GM19239 (cell line): ENCODE measurements at places on chromosomes 11 and 22.

DNA sequence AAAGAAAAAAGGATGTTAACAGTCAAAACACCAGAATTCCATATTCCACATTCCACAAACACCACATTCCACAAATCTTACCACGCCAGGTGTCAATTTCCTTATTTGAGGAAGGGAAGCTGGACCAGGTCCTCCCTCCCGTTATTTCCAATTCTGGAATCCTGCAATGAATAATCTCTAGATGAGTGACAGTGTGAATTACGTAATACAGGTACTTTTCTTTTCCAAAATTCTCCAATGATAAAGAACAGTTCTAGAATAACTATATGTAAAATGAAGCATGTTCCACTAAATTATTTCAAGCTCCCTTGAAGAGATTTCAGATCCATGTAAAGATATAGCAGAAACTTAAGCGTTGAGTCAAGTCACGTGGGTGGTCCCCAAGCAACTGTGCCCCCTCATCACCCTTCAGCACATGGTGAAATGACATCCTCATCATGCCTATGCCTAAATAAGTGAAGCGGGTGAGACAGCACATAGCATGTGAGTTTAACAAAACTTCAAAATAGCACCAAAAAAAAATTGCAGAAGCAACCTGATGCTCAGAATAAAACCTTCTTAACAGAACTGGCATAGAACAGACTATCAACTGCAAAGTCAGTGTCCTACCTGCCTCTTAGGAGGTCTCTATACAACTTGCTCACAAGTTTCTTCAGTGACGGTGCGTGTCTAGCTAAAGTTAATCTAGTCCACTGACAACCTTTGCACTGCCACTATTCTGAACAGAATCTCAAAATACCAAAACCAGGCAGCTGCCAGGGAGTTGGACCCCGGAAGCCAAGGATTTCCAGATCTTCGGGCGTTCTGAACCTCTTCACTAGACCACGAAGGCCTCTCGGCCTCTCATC is 876 bp downstream of the NFRKB start:
- DNase-seq, result peak; percentile 25

DNA sequence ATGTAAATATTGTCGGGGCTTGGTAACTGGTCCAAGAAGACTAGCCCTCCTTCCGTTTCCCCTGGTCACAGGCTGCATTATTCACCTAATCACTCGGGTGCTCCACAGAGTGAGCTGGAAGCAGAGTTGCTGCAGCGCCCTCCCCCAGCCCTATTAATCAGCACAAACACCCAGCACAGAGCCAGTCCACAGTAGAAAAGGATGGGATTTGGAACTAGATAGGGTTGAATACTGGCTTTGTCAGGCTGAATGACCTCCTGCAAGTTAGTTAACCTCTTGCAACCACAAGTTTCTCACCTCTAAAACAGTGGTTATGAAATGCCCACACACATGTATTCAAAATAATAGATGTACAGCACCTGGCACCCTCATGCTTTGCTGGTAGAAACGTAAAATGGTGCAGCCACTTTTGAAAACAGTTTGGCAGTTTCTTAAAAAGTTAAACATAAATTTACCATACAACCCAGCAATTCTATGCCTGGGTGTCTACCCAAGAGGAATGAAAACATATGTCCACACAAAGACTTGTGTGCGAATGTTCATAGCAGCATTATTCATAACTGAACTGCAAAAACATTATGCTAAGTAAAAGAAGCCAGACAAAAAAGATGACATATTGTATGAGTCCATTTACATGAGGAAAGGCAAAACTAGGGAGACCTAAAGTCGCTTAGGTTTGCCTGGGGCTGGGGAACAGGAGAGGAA is 31.7 kb upstream of the APLP2 start:
- DNase-seq, result no peak

DNA sequence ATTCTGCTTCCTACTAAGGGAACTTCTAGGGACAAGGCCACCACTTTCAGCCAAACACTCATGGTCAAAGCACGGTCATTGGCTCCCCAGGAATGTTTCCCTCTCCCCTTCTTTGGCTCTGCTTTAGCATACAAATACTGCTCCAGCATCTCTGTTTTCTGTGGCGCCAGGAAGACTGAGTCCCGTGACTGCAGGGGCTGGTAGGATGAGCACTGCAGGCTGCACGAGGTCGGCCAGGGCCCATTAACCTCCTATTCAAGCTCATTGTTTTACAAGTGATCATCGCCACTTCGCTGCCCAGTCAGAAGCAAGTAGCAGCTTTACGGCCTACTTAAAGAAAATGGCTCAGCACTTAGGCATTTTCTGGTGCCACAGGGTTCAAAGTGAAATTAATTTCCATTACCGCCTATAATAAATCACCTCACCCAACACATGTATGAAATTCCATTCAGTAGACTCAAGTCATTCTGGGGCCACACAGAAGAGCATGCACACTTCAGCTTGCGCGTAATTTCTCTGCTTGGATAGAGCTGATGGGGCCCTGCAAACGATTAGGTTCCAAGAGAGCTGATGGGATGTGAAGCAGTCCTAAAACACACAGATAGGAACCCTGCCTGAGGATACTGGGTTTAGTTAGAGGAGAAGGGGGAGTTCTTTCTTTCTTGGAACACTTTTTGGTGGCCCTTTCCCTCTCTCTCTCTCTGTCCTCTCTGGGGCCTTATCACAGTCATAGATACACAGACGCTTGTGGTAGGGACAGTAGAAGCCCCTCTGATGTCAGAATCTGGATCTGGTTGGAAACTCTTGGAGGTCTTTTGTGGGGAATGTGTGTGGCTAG is 173.7 kb downstream of the KIF18A start:
- DNase-seq, result no peak

DNA sequence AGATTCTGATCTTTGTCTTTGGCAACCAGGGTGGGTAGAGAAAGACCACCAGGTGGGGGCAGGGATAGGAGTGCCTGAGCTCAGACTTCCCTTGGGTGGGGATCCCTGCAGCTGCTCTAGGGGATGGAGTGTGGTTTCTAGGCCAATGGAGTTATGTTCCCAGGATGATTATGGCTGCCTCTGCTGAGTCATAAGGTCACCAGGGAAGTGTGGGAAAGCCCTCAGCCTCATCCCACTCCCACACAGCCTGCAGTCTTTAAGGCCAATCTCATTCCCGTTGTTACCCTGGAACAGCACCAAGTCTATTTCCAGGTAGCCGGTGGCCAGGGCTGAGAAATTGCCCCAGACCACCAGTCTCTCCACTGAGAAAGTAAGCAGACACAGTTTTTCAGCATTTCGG is 2269.3 kb upstream of the RAG2 start:
- no peak for DNase-seq

DNA sequence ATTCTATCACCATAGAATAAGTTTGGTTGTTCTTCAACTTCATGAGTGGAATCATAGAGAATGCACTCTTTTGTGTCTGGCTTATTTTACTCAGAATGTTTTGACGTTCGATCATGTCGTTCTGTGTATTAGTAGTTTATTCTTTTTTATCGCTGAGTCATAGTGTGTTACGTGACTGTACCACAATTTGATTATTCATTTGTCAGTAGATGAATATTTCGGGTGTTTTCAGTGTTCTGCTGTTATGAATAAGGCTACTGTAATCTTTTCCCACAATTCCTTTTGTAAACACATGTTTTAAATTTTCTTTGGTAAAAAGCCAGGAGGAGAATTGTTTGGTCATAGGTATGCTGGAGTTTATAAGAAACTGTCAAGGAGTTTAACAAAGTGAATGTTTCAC is 279.9 kb upstream of the B3GAT1 start:
- DNase-seq, result no peak

GRCh38 chr11:131839326-131839725 is 468.9 kb downstream of the NTM start:
- DNase-seq, result no peak

DNA sequence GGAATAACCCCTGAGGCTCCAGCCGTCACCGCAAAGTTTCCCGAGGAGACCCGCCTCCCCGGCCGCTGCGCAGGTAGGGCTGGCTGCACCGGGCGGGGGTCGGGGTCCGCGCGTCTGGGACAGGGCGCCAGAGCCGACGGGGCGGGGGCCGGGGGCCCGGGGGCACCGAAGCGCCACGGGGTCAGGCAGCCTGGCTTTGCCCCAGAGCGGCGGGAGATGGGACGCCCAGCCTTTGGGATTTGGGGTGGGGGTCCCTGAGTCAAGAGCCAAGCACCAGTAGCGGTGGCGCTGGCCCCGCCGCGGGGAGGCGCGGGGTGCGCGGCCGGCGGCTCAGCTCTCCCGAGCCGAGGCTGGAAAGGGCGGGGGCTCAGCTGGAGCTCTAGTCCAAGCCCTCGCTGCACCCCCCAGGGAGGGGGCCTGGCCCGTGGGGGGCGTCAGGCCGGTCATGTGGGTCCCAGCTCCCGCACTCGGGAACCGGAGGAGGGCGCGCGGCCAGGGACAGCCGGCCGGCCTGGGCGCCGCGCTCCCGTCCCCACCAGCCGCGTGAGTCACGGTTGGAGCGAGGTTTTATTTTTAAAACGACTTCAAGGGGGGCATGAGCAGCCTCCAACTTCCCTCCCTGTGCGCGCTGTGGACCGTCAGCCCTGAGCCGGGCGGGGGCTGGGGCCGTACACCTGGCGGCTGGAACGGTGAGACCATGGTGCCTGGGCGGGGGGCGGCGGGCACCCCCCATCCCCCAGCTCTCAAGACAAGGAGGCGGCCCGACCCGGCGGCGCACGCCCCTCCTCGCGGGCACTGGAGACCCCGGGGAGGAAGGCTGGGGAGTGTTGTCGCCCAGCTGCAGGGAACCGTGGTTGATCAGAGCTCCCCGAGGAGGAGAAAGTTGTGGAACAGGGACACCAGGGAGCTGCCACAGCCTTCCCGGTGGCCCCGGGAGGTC is 626 bp downstream of the FLRT1 start:
- no peak for DNase-seq

DNA sequence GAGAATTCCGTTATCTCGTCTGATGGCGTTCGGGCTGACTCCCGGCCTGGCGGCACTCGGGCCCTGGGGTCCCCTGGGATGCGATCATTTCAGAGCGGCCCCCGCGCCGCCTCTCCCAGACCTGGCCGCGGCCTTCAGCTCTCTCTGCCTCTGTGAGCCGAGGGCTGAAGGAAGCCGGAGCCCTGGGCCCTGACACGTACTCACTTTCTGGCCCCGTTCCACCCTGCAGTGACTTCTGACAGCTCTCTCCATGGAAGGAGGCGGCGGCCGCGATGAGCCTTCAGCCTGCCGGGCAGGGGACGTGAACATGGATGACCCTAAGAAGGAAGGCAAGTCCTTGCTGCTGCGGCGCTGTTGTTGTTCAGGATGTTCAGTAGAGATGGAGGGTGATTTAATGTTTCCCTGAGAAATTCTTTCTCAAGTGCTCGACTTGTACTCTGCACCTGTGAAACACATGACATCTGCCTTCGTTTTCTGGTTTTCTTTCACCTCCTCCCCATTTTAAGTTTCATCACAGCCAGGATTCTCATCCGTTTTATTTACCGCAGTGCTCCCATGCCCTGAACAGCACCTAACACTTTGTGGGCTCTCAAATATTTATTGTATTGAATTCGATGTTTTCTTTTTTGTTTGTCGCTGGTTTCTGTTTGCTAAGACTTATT is 612 bp downstream of the GTSE1 start:
- DNase-seq, result no peak

- DNase-seq, result no peak
Observed at GRCh38 chr11:128135451-128135850, 451.9 kb downstream of the ETS1 start.

DNA sequence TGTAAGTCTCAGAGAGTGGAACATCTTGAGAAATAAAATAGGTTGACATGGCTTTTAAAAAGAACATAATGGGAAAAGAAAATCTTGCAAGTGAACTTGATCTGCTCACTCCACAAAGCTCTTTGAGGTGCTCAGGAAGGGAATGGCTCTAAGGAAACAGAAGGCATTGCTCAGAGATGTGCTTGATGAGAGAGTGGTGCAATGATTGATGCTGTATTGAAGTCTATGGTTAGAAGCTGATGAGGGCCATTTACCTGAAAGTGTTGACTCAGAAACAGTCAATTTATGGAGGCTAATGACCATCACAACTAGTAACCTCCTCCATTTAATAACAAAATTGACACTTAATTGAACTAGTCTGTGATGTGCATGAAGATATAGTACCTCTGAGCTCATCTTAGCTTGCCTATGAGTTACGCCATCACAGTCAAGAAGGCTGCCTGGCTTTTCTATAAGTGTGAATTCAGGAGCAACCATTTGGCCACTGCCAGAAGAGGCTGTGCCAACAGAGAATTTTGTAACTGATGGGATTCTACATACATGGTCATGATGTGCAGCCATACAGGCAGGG is 639.1 kb downstream of the JRKL start:
- DNase-seq, result no peak

DNA sequence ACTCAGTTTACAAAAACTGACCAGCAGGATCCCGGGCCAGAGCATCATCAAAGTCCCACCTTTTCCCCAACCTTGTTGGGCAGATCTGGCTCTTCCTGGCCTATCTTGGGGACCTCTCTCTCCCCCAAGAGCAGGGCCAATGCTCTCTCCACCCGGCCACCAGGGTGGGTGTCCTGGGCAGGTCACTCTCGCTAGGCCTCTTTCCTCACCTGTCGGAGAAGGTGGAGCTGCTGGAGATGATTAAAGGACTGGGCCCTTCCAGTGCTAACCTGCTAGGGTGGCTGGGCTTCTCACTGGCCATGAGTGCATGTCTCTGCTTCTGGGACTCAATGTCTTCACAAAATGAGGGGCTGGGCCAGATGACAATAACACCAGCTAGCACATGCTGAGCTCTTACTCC is 2.9 kb upstream of the CAPN5 start:
- DNase-seq, result no peak

DNA sequence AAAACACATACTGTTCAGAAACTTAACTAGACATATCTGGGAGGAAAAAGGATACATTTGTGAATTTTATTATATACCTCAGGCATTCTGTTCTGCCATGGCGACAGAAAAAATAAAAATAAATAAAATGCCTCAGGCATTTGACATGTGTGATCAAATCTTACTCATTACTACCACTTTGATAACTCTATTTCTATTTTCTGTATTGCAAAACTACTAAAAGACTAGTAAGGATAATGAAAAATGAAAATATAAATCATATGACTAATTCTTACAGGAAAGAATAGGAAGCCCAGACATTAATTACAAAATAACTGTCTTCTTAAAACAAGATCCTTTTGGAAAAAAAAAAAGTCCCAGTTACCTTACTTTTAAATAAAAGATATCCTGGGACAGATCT is 5.3 kb downstream of the PICALM start:
- no peak for DNase-seq

GRCh38 chr11:70159627-70160570 is 43.2 kb upstream of the FADD start:
- DNase-seq, result no peak

DNA sequence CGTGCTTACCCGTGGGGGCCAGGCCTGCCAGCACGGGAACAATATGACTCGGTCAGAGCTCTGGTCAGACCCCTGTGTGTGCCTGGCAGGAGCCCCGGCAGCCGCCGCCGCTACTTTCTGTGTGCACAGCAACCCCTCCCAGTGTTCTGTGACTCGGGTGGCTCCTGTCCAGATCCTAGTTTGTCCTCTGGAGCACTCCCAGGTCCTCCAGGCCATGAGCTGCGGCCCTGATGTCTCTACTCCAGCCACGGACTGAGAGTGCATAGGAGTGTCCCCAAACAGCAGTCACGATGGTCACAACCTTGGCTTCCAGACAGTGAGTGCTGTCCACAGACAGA is 3.2 kb downstream of the NDUFS8 start:
- no peak for DNase-seq
